ENCODE measurements at places on chromosomes 2 and 18. TPM values are rescaled to one million over a fixed set of nuclear protein-coding genes. Genes with fewer than 3 reads are reported as not detected.

- no peaks in the 10 kb centered on the region for H3K4me1 ChIP-seq
- H3K27ac ChIP-seq: no peak overlapping the region
- H3K36me3 ChIP-seq: no peaks in the 10 kb centered on the region
- H3K4me3 ChIP-seq: no peak overlapping the region
- DNase-seq: no peak
Measured at GRCh38 chr18:47345291-47345690, 93.8 kb upstream of the SKOR2 start.

GRCh38 chr2:44745922-44746766 is 195.4 kb upstream of the SIX3 start:
- no peaks in the 10 kb centered on the region for H3K36me3 ChIP-seq
- no peak overlapping the region for H3K4me3 ChIP-seq
- no peak overlapping the region for H3K27ac ChIP-seq
- no peaks in the 10 kb centered on the region for H3K27me3 ChIP-seq
- no peak for DNase-seq

GRCh38 chr2:3704692-3705091 is 1.3 kb downstream of the DCDC2C start:
- H3K36me3 ChIP-seq: no peaks in the 10 kb centered on the region
- no peak for DNase-seq
- H3K4me3 ChIP-seq: no peak overlapping the region
- H3K27ac ChIP-seq: no peak overlapping the region

OSBPL6 gene
- total RNA-seq: 2.1 TPM

Data from fibroblast of lung (primary cell).